ENCODE measurements at places on chromosomes 16 and 17.

DNA sequence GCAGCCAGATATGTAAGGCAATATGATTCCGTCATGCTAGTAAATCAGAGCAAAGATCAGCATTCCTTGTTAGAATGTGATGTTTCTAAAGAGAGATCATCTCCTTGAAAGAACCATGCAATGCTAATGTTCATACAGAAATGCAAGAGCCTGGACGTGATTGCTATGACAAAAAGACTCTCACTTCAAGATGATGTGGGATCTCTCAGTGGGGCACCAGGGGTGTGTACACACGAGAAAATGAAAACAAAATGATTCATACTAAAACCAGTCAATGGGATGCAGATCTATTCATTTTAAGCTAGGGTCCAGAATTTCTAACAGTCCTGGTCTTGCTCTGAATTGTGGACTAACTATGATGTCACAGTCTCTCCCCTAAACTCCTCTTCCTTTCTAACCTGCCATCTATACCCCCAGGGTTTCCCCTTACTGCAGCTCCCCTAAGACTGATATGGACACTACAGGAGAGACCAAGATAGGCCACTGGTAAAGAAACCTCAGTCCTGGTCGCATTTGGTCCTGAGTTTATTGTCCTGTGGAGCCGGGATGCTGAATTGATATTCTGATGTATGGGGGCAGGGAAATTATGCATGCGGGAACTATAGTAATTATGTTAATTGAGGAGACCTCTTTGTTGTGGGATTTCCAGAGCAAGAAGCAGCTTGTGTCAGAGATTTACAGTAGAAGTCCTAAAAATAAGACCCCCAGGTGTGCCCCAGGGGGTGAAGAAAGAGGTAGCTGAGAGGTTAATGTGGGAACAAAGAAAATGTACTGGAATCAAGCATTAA lies 179.0 kb downstream of the PMP22 start:
- DNase-seq, result no peak

DNA sequence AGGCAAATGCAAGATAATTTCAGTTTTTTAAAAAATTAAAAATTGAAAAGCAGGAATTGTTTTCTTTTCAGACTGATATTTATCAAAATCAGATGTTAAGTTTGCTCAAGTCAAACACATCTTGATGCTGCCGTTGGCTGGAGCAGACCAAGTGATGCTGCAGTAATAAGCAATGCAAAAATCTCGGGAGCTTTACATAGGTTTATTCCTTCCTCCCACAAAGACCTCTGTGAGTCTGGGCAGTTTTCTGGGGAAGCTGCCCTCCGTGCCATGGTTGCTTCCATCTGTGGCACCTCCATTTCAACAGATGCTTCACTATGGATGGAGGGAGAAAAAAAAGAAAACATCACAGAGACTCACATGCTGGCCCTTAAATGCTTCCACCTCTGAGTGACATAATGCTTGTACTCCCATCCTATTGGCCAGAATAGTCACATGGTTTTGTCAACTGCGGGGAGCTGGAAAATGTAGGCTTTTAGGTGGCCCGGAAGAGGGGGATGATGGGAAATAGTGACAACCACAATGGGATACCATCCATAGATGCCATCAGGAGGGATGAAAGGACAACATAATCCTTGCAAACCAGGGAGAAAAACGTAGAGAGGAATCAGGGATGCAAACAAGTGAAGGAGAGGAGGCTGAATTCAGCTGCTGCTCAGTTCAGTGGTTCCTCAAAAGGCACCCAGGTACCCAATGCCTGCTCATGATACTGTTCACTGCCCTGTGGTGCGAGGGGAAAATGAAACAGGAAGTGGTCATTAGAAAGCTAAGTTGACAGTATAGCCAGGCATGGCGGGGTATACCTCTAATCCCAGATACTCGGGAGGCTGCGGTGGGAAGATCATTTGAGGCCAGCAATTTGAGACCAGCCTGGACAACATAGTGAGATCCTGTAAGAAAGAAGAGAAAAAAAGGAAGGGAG lies 13.5 kb upstream of the ERCC4 start:
- DNase-seq, result no peak

DNA sequence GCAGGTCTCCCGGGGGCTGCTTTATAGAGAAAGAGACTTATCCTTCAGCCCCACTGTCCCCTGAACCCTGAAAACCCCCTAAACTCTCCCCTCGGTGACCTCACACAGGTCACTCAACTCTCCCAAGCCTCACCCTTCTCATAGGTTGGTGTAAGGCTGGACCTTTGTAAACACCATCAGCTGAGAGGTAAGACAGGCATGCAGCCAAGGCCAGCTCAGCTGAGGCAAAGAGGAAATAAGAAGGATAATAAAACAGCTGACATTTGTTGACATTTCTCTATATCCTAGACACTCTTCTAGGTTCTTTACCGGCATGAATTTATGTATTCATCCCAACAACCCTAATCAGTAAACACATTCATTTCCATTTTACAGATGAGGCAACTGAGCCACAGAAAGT lies 134.3 kb downstream of the CCT6B start:
- no peak for DNase-seq

DNA sequence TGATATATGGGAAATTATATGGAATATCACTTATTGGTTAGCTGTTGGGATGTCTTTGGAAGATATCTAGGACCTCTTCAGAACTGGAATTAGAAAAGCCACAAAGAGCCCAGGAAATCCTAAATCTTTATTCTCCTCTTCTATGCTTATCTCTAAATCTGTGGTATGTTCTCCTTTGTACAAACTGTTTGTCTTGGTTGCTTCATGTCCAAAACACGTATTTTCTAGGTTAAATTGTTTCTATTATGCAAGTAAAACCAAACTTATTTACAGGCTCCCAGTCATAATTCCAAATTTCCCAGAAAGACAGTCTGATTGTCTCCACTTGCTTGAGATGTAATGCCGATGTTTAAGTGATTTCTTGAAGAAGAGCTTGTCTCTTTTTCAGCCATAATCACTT lies 650.9 kb downstream of the CDH11 start:
- no peak for DNase-seq

DNA sequence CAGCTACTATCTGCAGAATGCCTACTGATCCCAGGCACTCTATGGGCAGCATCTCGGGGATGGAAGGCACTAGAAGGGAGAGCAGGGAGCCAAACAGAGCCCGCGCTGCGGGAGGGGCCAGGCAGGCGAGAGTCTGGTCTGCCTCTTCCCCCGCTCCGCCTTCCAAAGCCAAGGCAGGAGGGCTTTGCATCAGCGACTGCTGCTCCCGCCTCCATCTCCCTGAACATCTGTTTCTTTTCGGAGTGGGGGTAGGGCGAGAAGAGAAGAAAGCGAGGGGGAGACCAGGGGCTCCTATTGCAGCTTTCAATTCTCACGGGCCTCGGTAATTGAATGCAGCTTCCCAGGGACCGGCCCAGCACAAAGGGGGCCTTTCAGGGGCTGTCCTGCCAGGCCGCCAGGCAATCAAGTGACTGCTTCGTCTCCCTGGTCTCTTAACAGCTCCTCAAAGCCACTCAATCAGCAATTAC lies 31.4 kb upstream of the CDC42EP4 start:
- DNase-seq, result no peak

DNA sequence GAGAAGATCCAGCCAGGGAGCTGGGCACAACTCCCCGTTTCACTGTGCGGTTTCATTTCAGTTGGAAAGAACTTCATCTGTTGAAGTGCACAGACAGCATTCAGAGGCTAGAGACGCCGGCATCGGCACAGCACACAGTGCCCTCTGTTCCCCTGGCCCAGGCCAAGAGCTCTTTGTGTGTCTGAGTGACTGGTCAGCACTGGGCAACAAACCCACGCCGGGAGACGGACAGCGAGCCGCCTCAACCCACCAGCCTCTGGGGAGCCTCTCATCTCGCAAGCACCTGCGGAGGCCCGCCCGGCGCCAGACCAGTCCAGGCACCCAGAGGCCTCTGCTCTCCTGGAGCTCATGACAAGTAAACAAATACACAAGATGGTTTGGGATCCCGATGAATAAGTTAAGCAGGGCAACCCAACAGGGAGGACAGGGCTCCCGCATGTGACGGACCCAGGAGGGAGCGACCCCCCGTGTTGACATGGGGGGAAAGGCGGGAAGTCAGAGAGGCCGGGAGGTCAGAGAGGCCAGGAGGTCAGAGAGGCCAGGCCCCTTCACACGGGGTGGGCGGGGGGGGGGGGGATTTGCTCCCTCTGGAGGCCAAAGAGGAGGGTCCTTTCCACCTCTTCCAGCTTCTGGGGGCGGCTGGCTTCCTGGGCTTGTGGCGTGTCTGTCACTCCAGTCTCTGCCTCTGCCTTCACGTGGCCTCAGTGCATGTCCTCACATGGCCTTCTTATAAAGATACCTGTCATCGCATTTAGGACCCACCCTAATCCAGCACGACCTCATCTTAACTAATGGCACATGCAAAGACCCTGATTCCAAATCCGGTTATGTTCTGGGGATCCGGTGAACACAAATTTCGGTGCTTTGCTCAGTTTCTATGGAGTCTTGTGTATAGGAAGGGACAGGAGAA lies 25.8 kb upstream of the KLHDC4 start:
- no peak for DNase-seq

DNA sequence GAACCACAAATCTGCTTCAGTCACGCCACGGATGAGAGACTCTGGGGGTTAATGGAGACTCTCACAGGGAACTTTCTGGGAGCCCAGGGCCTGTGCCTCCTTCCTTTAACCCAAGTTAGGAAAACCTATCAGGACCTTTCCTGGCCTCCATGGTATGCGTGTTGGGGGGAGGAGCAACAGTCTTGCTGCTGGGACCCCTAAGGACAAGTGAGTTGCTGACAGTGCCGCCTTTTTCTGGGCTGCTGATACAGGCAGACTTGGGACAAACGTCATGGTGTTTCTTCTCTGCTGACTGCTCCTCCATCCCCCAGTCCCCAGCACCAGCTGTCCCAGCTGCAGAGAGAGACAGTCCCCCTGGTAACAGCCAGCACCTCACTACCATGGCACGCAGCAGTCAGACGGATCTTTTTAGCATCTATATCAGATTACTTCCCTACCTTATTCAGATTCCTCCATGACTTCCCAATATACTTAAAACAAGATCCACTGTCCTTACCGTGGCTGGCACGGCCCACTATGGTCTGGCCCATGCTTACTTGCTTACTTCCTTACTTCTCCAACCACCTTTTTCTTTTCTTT lies 6.5 kb downstream of the DPEP2NB start:
- DNase-seq, result no peak

DNA sequence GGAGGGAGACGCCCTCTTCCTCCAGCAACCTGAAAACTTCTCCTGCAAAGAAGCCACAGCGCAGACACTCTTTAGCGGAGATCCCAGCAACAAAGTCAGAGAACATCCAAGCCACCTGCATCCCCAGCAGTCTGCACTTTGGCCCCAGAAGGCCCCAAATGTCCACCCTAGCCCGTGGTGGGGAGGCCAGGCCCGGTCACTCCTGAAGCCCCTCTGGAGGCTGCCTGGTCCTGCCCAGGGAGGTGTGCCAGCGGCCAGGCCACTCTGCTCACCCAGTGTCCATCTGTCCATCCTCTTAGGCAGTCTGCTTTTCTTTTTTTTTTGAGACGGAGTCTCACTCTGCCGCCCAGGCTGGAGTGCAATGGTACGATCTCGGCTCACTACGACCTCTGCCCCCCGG lies 5.4 kb downstream of the HAGHL start:
- DNase-seq, result no peak

All from NCI-H526 (cell line).